ENCODE measurements at places on chromosomes 13 and 19.

- no peak for DNase-seq
These were observed 13.7 kb downstream of the LGALS7 start for GRCh38 chr19:38759590-38760003.

- no peak for DNase-seq
These were observed 5.2 kb downstream of the ZIC2 start for GRCh38 chr13:99986741-99987140.

DNA sequence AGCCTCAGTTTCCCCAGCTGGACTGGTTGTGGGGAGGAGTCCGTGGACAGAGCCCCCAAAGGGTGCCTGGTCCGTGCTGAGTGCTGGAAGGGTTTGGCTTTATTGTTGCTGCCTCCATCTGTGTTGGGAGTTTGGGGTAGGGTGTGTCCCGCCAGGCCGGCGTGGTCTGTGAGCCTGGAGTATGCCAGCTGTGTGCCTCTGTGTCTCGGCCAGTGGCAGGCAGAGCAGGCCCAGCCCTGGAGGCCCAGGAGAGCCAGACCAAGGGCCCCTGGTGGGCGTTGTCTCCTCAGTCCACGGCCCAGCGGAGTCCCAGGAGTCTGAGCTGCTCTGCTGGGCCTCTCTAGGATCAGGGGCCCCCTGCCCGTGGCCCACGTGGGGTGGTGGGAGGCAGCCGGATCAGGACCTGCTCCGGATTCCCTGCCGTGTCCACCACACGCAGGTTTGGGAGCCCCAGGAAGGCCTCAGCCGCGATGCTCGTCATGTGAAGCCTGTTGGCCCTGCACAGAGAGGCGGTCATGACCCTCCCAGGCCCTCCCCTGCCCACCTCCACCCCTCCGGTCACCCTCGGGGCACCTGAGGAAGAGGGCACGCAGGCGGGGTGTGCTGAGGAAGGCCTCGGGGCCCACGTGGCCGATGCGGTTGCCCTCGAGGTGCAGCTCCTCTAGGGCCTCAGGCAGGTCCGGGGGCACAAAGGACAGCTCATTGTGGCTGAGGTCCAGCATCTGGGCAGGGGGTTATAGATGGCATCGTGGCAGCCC, 6.6 kb downstream of the PODNL1 start:
- DNase-seq, result no peak

- no peak for DNase-seq
These were observed 1.4 kb upstream of the SBSN start for GRCh38 chr19:35529241-35530218.

GRCh38 chr19:16309643-16310042, 15.0 kb upstream of the KLF2 start:
- DNase-seq, result no peak

DNA sequence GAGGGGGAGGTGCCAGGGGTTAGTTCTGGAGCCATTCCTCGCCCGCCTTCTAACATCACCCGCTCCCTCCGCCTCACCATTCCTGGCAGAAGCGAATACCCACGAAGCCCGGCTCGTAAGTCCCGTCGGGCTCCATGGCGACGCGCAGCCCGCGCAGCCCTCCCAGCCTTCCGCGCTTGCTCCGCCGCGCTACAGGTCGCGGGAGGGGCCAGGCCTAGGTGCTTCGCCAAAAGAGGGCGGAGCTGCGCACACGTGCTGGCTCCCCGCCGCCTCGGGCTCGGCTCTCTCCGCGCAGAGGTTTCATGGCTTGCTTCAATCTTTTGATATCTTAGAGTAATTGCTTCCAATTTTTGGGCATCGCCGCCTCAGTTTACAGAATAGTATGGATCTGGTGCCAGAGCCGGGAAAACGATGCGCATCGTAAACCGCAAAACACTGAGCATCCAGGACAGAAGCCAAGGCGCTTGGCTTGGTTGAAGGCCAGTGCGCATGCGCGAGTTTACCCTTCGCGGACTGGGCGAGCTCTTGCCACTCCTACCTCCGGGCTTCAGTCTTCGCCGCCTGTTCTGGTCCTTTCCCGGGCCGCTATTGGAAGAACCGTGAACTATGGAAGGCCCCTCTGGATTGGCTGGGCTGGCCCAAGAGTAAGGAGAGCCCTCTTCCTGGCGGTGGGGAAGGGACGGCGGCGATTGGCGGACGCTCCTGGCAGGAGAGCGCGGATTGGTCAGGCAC, at the start of gene POLR2I:
POLR2I (minus strand) TSS at position 155 of the 732 bp plus-strand sequence; CDS start at position 136, 19 bp downstream.
- DNase-seq, result peak; percentile 100

All from EH (cell line).